ENCODE measurements at places on chromosomes 16 and 17.

GRCh38 chr17:44865231-44865660, 17.6 kb downstream of the HIGD1B start:
- DNase-seq, result peak; percentile 16

- peak; percentile 41 for DNase-seq
These were observed 5.7 kb upstream of the CEP131 start for GRCh38 chr17:81228420-81228819.

GRCh38 chr17:489758-490329, 137.2 kb upstream of the RPH3AL start:
- no peak for DNase-seq

GRCh38 chr17:52120465-52120864, 38.0 kb downstream of the CA10 start:
- DNase-seq, result no peak

DNA sequence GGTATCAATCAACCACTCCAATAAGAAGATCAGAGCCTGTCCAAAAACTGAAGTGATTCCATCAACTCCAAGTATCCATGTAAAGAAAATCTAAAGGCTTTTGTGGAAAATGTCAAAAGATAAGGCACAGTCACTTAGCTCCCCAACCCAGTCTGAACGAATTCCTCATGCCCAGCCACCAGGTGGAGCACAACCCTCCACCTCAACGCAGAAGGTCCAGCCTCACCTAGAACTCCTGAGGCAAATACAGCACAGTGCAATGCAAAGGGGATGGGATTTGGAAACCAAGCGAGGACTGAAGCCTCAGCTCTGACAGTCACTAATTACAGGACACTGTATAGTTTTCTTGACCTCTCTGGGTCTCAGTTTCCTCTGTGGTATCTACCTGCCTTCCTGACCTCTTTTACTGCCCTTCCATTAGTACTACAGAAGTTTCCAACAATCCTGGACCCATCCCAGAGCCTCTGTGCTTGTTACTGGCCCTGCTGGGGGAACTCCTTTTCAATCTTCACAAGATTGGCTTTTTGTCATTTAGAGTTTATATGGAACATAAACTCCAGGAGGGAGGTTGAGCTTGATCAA, 2.0 kb downstream of the NCBP3 start:
- DNase-seq, result no peak

- no peak for DNase-seq
These were observed 39.2 kb downstream of the MPRIP start for GRCh38 chr17:17081304-17081940.

DNA sequence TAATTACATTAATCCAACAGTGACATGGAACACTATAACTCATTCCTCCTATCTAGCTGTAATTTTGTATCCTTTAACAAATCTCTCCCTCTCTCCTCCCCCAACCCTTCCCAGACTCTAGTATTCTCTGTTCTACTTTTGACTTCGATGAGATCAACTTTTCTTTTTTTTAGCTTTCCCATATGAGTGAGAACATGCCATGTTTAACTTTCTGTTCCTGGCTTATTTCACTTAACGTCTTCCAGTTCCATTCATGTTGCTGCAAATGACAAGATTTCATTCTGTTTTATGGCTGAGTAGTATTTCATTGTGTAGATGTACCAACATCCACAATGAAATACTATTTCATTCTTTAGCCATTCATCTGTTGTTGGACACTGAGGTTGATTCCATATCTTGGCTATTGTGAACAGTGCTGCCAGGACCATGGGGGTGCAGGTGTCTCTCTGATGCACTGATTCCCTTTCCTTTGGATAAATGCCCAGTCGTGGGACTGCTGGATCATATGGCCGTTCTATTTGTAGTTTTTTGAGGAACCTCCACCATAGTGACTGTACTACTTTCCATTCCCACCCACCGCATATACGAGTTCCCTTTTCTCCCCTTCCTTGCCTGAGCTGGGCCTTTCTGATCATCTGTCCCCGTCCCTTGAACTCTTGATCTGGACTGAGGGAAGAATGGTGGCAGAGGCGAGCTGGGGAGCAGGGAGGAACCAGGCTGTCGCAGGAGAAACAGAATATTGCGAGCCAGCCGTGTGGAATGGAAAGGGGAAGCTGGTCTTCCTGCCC, 7.7 kb upstream of the CEP295NL start:
- no peak for DNase-seq

DNA sequence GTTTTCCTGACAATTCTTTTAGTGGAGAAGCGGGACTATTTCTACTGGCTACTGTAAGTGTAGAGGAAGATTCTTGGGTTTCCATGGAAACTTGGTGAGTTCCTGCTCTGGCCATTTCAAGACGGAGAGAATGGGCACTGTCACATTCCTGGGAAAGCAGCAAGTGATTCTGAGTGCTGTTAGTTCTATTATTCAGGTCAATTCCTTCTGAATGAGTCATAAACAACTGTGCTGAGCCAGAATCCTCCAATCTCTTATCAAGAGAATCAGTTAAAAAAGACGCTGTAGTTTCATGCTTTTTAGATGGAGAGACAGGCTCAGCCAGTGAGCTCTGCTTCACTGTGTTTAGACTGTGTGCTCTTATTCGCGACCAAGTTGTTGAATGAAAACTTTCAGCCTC, 19.6 kb downstream of the AKAP10 start:
- DNase-seq, result no peak

DNA sequence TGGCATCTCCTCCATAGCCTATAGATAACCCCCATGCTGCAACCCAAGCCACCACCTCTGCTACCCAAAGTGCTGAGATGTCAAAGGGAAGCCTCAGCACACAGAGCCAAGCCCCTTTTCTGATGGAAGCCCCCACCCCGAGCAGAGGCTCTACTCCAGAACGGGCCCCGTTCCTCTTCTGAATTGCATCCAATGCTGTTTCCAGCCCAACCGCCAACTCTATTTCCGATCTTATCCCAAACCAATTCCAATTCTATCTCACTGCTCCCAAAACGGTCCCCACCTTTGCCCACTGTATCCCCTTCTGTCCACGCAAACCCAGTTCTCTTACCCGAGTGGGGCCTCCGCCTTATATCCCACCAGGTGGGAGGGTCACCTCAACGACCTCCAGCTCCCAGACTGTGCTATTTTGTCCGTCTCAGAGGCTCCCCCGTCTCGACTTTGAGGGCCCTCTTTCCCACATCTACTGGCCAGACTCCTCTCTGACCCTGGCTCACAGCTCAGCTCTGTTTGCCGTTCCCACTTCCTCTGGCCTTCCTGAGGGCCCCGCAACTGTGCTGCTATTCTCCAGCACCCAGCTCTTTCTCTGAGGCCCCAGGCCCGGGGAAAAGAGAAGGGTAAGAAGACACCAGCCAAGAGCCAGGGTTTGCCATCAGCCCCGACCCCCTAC, 487 bp downstream of the SRL start:
- no peak for DNase-seq

DNA sequence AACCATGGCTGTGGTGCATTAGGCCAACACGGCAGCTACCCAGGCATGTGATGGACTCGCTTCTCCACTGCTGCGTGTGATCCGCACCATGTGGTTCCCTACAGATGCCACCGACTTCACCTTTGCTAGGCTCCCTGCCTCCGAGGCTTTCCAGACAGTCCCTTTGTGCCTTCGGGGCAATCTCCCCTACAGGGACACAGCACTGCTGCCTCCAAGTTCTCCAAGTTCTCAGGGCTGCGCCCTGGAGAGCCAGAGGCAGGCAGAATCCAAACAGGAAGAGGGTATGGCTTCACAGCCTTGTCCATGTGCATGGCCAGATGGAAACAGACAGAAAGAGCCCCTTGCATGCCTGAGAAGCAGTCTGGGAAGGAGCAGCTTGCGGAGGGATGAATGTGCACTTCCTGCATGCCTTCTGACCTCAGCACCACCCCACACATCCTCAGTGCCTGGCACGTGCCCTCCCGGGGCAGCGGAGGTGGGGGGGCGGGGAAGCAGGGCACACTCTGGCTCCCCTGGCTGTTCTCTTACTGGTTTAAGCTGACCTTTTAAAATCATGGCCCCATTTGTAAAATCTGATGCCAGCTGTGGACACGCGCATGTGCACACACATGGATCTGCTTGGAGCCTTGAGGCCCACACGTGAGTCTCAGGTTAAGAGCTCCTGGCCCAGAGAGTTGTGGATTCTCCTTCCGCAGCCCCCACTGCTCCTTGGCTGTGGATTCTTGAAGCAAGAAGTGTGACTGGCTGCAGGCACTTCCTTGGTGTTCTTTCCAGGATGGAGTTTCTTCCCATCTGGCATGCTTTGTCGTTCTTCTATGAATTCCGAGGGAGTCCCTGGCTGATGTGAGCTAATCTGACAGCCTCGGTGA, 55.3 kb upstream of the MTSS2 start:
- DNase-seq, result no peak

- DNase-seq, result no peak
These were observed 579.1 kb upstream of the RBFOX1 start for GRCh38 chr16:6753553-6753952.

GRCh38 chr17:78903101-78903779, at the start of gene CEP295NL:
CEP295NL (minus strand) TSS chr17:78903201; CDS start chr17:78901828, 1,373 bp downstream.
- no peak for DNase-seq

DNA sequence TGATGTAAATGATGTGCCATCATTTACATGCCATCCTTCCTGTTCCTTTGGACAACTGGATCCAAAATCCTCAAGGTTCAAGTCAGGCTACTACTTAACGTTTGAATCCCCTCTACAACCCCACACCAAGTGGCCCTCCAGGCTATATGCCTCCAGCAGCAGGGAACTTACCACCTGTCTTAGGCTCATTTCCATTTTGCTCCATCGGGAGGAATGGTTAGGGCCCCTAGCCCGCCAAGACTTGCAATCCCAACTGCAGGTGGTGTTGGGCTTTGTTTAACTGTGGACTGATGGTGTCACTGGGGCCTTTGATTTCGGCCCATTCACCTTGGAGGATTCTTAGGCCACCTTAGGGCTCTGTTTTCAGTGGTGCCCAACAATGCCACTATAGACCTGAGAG, 9.7 kb downstream of the HNF1B start:
- no peak for DNase-seq

DNA sequence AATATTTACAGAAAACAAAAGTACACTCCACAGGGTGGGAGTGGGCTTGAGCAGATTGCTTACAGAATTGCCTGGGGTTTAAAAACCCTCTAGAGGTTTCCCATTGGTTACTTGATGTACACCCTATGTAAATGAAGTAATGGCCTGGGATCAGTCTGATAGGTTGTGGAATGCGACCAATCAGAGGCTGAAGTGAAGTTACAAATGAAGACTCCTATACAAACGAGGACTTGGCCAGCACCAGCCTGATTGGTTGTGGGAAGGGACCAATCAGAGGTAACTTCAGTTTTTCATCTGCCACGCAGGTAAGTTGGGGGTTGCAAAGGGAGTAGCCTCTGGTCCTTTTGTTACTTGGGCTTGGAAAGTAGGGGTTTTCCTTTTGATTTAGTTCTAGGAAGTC, 8.8 kb downstream of the EEF2K start:
- no peak for DNase-seq

DNA sequence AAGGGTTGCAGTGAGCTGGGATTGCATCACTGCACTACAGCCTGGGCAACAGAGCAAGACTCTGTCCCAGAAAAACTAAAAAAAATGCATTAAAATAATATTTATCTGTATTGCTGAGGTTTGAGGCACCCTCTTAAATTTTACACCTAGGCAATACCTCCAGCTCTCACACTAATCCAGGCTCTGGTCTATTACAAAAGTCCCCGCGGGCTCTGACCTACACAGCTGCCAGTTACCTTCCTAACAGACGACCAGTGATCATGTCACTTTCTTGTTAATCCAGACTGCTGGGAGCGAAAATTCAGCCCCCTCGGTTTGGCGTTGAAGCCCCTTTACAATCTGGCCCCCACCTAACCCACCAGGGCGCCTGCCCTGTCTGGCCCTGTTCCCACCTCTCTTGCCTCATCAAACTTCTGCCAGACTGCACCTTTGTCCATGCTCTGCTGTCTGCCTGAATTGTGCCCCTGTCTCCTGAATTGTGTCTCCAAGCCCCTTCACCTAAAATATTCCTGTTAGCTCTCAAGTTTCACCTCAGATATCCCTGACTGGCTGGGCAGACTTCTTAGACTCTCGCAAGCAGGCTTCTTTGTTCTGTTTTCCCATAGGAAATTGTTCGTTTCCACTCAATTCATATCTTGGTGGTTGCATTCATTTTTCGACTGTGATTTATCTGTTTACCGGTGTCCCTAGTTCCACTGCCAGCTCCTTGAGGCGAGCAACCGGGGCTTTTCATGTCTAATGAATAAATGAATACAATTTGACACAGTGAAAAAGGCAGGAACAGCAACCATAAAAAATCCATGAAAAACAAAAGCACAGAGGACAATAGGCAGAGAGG, 65.9 kb downstream of the PITPNC1 start:
- no peak for DNase-seq

DNA sequence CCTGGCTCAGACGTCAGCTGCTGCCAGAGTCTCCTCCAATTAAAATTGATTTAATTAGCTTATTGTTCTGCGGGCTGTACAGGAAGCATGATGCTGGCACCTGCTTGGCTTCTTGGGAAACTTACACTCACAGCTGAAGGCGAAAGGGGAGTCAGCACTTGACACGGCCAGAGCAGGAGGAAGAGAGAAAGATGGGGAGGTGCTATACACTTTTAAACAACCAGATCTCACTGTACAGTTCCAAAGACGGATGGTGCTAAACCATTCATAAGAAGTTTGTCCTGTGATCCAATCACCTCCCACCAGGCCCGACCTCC, 1.4 kb upstream of the PRDM7 start:
- DNase-seq, result no peak

DNA sequence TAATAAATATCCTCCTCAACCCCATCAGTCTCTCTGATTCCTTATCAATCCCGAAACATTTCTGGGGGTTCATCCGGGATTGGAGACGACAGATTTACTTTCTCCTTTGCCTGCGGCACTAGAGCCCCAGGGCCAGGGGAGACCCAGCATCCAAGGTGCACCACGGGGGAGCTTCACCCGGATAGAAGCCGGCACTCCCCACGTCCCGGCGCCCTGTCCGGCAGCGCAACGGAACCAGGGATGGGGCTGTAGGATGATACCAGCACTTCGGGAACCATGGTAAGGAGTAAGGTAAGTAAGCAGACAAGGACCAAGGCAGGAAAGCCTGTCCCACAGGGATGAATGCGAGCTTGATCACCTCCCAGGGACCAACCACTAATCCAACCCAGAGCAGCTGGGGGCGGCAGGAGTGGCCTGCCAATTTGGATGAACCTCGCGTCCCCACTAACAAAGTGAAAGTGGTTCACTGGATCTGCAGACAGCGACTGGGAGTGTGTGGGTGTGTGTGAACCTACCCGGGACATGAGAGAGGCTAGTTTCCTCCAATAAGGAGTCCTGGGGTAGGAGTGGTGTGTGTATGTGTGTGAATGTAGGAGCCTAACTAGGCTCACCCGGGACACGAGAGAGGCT, 11.9 kb downstream of the POLR3K start:
- DNase-seq, result no peak

All from KG1 (cell line).